T-helper 2 cell (primary cell): ENCODE measurements at places on chromosomes 11 and 22.

DNA sequence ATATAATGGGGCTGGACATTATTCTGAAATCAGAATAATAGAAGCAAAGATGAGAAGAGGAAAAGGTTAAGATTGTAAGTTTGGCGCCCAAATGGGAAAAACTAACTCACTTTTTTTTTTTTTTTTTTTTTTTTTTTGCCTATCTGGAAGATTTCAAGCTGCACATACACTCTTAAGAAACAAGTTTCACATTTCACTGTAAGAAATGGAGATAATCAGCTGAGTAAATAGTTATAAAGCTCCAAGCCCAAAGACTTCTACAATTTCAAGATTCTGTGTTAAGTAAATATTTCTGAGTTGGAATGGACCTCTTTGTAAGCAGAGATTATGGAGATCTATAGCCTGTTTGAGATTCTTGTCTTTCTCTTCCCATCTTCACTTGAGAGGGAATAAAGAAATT, 140.0 kb downstream of the SLC17A6 start:
- DNase-seq, result no peak

DNA sequence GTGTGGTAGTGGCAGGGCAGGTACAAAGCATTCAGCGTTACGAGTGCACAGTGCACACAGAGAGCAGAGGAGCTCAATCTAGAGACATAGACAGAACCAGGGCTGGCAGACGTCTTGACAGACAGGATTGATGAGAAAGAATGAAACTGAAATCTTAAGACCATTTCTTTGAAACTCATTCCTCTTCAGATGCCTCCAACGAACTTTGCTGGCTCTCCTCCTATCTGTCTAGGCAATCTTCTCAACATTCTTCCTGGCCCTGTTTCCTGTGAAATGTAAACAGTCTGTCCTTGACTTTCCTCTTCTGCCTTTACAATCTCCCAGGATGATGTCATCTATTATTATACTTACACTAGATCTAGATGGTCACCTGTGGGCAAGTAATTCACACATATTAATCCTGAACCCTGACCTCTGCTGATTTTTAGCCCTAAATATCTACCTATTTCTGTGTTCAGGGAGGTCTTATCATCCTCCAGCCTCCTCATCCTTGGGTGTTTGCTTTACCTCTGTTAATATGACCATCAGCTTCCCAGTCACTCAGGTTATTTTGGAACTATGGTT, 119.5 kb downstream of the ENTHD1 start:
- DNase-seq, result no peak

- no peak for DNase-seq
Measured at GRCh38 chr11:40030867-40031266, 1428.6 kb downstream of the LRRC4C start.

DNA sequence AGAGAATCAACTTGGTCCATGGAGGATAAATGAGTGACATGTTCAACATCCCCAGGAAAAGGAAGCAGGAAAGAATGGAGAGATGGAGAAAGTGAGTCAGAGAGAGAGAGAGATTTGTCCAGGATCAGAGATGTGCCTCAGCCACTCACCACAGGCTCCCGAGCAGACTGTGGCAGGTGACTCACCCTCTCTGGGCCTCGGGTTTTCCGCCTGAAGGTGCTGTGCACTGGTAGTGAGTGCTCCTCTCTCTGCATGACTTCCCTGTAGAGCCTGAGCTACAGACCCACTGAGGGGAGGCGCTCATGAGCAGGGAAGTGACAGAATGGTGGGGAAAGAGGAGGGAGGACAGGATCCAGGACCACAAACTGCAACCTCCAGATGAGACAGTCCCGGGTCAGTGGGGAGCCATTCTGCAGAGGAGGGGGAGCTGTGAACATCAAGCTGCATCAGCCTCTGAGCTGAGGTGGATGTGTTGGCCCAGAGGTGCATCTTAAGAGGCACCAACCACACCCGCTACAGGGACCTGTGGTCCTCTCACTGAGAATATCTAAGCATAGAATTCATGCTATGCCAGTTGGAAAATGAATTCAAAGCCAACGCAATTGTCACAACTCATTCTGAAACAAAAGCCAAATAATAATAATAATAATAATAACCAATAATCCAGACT, 433.4 kb downstream of the BRD1 start:
- no peak for DNase-seq

DNA sequence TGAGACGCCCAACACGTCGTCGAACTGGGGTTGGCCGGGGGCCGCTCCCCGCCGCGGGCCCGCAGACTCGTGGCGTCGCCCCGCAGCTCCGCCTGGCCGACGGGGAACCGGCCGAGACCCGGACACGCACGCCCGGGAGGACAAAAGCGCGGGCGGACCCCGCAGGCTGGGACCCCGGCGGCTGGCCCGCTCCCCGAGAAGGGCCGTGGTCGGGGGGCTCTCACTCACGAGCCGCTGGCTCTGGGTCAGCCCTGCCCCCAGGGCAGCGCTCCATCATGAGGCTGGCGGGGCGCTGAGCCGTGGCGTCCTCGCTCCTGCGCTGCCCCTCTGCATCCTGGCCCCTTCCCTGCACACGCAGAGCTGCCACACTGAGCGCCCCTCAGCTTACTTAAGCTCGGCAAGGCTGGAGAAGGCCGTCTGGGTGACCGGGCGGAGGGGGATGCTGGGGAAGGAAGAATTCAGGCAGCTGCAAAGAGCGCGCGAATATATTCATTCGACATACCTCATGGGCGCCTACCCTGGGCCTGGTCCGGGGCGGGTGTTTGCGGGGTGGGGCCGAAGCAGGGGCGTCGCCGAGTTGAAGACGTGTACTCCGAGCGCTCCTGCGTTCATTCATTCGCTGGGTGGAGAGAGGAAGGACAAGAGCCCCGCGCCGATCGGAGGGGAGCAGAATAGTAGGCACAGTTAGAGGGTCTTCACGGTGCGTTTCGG, 579 bp upstream of the CYB5R2 start:
- DNase-seq, result no peak

DNA sequence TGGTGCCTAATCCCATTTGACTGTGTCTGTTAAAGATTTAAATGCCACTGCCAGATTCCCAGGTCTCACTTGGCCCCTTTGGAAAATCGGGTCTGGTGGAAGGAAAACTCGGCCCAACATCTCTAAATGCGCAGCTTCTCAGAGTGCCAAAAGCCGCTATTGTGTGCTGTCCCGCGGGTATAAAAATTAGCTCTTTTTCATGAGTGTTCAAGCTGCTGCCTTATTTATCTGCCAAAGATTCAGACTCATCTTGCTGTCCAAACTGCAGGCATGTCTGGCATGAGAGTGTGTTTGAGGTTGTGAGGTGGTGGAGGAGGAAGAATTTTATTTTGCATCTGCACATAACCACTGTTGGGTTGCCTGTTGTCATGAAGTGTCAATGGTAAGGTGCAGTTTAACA, 91.4 kb downstream of the NELL1 start:
- no peak for DNase-seq

- no peak for DNase-seq
Measured at GRCh38 chr11:66002648-66003225, 434 bp downstream of the BANF1 start.

- DNase-seq, result no peak
Measured at GRCh38 chr11:117759305-117759704, 37.7 kb downstream of the DSCAML1 start.

- no peak for DNase-seq
Measured at GRCh38 chr11:72773291-72773690, 20.6 kb downstream of the STARD10 start.

DNA sequence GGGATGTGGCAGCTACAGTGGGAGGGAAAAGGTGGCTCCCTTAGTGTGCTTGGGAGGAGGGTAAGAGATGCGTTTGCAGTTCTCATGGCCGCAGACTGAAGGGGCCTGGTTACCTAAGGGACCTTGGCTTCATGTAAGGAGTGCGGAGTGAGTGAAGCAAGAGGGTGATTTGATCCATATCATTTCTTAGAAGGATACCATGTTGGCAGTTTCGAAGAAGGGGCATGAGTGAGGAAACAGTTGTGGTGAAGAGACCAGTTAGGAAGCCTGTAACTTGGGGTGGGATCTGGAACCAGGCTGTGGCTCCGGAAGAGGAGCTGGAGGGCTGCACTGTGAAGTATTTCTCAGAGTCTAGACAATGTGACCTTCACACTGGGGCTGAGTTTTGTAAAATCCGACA, 45.0 kb downstream of the ST3GAL4 start:
- no peak for DNase-seq
